ENCODE measurements at places on chromosomes 2 and 18. TPM values are rescaled to one million over a fixed set of nuclear protein-coding genes. Genes with fewer than 3 reads are reported as not detected.

Gene PLGLB1
- not detected for total RNA-seq

- H3K27me3 ChIP-seq = no peaks in the 10 kb centered on the region
- peaks cover 46% of the 10 kb centered on the region for H3K4me1 ChIP-seq
- DNase-seq = peak; percentile 56
- H3K27ac ChIP-seq = peak overlapping the region; percentile 99
These were observed 2.0 kb downstream of the SNORC start for GRCh38 chr2:232871835-232872736.

- no peak overlapping the region for H3K4me3 ChIP-seq
- H3K36me3 ChIP-seq = no peaks in the 10 kb centered on the region
- H3K27ac ChIP-seq = no peak overlapping the region
- H3K4me1 ChIP-seq = no peaks in the 10 kb centered on the region
- no peak for DNase-seq
These were observed 188.6 kb downstream of the TMEM182 start for GRCh38 chr2:102950371-102950946.

Gene CHST9
- not detected for total RNA-seq

Gene CNDP1
- total RNA-seq = not detected

DNA sequence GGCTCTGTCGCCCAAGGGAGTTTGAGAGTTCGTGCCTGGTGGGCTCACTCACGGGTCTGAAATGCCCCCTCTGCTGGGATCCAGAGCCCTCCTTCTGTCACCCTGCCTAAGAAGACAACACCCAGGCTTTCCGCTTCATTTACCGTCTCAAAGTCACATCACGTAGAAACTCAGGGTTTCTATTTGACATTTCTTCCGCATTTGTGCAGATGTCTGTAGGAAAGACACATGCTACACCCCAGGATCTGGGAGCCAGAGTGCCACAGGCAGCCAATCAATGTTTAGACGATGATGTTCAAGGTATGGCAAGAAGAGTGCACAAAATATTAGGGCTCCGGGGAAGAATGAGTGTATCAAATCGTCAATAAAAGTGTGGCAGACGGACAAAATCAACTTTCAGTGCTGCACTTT lies 24.4 kb upstream of the ACKR3 start:
- no peak overlapping the region for H3K4me3 ChIP-seq
- H3K27me3 ChIP-seq = no peaks in the 10 kb centered on the region
- no peak for DNase-seq
- no peaks in the 10 kb centered on the region for H3K4me1 ChIP-seq
- no peaks in the 10 kb centered on the region for H3K36me3 ChIP-seq

GRCh38 chr2:26767129-26767528 lies 3.0 kb downstream of the SLC35F6 start:
- H3K4me1 ChIP-seq = peaks cover 32% of the 10 kb centered on the region
- DNase-seq = no peak
- H3K4me3 ChIP-seq = no peak overlapping the region
- peaks cover 70% of the 10 kb centered on the region for H3K36me3 ChIP-seq
- no peaks in the 10 kb centered on the region for H3K27me3 ChIP-seq

DNA sequence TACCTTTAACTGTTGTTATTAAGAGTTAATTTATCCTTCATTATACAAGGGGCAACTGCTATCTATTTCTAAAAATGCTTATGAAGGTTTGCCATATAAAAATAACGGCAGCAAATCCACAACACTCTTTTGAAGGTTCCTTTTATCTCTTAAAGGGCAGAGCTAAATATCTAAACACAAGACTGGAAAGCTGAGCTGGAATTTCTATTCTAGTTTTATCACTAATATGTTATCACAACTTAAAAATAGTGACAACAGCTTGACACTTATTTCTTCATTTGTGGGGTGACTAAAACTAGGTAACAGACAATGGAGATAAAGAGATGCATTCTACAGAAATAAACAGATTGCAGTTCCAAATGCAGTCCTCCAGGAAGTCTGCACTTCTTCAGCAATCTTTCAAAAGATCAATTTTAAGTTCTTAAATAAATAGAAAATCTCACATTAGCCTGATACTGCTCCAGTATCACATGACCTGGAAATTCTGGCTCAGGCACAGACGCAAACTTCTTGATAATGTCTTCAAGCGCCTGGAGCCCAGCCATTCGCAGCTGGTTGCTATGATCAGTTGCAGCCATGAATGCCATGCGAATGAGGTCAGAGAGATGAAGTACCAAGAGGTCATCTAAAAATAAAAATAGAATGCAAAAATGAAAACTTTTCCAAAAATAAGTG lies 54.0 kb upstream of the STRN start:
- no peaks in the 10 kb centered on the region for H3K27me3 ChIP-seq
- no peaks in the 10 kb centered on the region for H3K4me1 ChIP-seq
- peaks cover 24% of the 10 kb centered on the region for H3K36me3 ChIP-seq
- DNase-seq = no peak

DNA sequence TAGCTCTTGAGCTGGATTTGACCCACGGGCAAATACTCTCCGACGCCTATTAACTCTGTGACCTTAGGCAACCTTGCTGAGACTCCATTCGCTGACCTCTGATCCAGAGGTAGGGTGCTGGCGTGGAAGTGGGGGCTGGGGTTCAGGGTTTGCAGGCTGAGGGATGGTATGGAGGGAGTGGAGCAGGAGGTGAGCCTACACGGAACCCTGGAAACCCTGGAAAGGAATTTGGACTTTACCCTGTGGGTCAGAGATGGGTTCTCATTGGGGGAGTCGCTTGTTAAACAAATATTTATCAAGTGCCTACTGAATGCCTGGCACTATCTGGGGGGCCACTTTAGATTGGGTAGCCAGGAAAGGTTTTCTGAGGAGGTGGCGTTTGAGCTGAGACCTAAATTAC lies 58.2 kb upstream of the FZD7 start:
- no peak overlapping the region for H3K4me3 ChIP-seq
- no peak overlapping the region for H3K27ac ChIP-seq
- H3K36me3 ChIP-seq = no peaks in the 10 kb centered on the region
- no peaks in the 10 kb centered on the region for H3K27me3 ChIP-seq
- H3K4me1 ChIP-seq = peaks cover 11% of the 10 kb centered on the region
- DNase-seq = no peak

Gene CAVIN2
- 28.1 TPM for total RNA-seq

DNA sequence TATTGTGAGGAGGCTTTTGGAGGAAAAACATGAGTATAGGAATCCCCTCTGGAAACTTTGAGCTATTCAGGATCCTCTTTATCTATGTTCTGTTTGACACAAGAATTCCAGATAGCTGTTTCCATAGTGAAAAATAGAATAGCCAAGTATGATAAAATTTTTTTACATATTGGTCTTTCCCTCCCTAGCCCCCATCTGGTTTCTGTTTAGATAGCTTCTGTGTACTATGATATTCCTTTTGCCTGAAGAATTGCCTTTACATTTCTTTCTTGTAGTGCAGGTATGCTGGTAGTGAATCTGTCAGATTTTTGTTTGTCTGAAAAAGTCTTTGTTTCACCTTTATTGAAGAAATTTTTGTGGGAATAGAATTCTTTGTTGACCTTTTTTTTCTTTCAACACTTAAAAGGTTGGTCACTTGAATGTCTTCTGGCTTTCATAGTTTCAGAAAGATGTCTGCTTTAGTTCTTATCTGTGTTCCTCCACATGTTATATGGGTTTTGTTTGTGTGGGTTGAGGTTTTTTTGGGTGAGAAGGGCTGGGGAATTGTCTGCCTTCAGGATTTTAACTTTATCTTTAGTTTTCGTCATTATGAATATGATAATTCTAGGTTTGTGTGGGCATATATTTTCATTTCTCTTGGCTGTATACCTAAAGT lies 29.9 kb upstream of the FBLN7 start:
- no peaks in the 10 kb centered on the region for H3K27me3 ChIP-seq
- no peak for DNase-seq
- H3K27ac ChIP-seq = no peak overlapping the region
- H3K4me1 ChIP-seq = no peaks in the 10 kb centered on the region
- H3K36me3 ChIP-seq = peaks cover 77% of the 10 kb centered on the region
- no peak overlapping the region for H3K4me3 ChIP-seq

DNA sequence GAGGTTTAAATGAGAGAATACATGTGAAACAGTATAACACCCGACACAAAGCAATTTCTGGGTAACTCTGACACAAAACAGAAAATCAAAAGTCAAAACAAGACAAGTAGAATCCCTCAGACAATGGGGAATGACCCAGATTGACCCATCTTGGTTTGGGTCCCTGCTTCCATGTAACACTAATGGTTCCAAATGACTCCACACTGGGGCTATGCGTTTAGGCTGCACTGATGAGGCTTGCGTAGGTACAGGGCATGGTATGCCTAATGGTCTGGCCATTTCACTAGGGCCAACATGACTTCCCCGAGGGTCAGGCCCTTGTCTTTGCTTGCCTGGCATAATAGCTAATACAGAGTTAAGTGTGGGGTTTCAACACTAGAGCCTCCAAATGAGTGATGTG lies 27.2 kb upstream of the NFE2L2 start:
- no peak overlapping the region for H3K4me3 ChIP-seq
- H3K4me1 ChIP-seq = peaks cover 22% of the 10 kb centered on the region
- no peak overlapping the region for H3K27ac ChIP-seq
